ENCODE measurements at places on chromosomes 6 and 20.

- DNase-seq: no peak
Measured at GRCh38 chr20:21921251-21921650, 215.8 kb downstream of the PAX1 start.

DNA sequence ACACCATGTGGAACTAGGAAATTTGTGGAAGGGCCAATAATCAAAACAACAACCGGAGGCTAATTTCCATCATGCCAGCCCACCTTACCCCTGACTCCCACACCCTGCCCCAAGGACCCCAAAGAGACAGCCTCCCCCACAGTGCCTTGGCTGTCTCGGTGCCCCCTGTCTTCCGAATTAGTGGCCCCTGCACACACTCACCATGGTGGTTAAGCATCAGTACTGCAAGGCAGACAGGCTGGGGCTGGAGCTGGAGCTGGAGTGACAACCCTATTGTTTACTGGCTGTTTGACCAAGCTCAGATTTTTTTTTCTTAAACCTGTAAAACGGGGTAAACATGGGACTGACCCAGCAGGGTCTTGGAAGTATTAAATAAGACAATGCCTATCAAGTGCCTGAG lies 238.0 kb downstream of the TFAP2C start:
- DNase-seq: no peak

DNA sequence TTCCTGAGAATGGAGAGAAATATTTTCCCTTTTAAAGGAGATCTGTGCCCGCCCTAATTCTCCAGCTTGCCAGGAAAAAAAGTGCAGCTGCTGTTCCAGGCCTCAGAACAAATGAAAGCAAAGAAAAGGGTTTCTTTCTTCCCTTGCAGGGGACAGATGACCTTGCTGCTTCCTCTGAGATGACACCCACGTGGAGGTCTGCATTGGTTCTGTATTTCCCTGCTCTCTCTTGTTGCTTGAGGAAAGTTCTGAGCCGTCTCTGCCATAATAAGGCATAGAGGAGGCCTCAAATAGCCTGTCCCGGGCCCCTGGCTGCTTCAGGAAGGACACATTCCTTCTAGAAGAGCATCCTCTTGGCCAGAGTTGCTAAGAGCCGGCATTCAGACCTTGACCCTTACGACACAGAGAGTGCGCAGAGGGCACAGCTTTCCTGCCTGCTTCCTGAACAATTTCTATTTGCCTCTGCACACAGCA lies 501.8 kb upstream of the SULF2 start:
- DNase-seq: no peak

- DNase-seq: no peak
Measured at GRCh38 chr6:148508401-148509041, 165.9 kb downstream of the SASH1 start.

Data from ascending aorta (tissue), 2 donors.